ENCODE measurements at places on chromosomes 11 and 22.

- DNase-seq, result no peak
Measured at GRCh38 chr11:10623797-10624761, 55.6 kb upstream of the LYVE1 start.

DNA sequence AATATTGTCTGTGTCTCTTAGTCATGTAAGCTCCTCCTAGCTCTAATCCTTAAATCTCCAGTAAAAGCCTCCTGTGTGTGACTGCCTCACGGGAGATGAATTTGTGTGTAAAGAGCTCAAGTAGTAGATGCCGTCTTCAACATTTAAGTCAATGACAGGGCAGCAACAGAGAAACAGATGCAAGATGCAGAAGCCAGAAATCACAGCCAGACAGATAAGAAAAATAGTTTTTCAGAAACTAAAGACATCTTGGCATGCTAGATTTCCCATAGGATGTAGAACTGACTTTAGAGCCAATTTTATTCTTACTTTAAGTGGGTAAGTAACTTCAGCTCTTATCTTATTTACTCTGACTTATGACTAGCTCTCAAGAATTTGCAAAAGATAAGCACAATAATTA lies 652.8 kb downstream of the KCNA4 start:
- no peak for DNase-seq

DNA sequence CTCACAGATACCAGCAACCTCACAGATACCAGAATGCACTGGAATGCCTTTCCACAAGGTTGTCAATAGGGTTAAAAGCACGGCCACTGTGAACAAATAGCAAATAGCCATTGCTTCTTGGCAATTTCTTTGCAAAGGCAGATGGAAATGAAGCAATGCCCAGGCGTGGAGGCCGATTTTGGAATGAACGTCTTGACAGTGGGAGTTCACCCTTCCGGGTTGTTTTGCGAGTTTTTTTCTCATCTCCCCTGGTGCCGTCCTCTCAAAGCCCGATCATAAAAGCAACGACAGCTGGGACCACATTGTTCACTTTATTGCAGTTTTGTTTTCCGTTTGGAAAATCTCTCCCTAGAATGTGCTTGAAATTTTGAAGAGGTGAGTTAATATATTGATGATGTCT lies 38.0 kb upstream of the CD82 start:
- DNase-seq, result no peak

GRCh38 chr22:46159777-46160176 lies 9.5 kb downstream of the PPARA start:
- DNase-seq, result no peak

- no peak for DNase-seq
Measured at GRCh38 chr11:45929486-45930030, 7.1 kb downstream of the LARGE2 start.

DNA sequence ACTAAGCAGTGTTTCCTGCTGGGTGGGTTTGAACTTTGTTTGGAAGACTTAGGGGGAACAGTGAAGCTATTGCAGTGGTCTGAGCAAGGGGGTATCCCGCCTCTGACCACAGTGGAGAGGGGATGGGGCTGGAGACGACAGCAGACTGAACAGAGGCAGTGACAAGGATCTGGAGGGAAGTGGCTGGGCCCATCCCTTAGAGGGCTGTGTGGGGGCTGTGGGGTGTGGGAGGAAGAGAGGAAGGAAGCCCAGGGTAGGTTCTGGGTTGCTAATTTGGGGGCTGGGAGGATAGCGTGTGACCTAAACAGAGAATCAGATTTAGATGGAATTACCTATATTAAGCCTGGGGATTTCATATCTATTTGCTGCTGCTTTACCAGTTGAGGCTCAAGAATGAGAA lies 70.7 kb downstream of the BMAL1 start:
- DNase-seq, result no peak

DNA sequence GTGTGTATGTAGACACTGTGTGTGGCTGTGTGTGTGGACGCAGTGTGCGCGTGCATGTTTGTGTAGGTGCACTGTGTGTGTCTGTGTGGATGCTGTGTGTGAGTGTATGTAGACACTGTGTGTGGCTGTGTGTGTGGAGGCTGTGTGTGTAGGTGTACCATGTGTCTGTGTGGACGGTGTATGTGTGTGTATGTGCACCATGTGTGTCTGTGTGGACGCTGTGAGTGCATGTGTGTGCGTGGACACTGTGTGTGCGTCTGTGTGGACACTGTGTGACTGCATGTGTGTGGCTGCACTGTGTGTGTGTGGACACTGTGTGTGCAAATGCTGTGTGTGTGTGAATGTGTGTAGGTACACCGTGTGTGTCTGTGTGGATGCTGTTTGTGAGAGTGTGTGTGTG lies 10.3 kb downstream of the TRPM5 start:
- DNase-seq, result no peak

- no peak for DNase-seq
Measured at GRCh38 chr11:129852125-129852740, 36.6 kb downstream of the TMEM45B start.

DNA sequence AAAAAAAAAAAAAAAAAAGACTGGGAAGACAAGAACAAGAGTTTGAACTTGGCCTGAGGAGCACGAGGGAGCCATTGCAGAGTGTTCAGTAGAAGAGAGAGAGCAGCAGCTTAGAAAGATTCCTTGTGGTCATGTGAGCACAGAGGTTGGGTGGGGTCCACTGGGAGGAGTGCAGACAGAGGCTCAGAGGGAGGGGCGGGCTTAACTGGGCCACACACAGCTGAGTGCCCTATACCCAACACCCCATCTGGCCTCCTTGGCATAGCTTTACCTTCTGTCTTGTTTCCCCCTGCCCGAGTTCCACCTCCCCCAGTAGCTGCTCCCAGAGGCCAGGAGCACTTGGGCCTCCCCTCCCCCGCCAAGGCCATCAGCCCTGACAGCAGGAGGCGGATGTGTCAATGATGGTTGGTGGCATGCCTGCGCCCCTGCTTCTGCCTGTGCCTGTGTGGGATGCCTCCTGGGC lies 12.1 kb downstream of the C11orf86 start:
- DNase-seq, result no peak

DNA sequence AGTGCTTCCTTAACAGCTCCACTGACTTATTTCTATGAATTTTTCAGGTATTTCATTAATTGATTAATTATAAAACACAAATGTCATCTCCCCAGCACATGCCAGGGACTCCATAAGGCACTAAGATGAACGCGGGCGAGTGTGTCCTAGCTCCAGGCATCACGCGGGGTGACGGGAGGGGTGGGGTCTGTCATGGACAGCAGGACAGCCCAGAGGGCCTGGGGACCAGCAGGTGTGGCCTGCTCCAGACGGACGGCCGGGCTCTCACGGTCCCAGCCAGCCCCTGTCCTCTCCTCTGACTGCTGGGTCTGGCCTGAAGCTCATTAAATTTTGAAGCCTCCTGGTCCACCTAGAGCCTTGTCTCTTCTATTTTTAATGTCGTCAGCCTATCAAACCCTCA lies 531.1 kb downstream of the BRD1 start:
- no peak for DNase-seq

GRCh38 chr11:20363500-20364340 lies at the start of gene HTATIP2:
Gene HTATIP2, plus strand, starts transcription at chr11:20363714. Its CDS starts 524 bp downstream, at chr11:20364238.
- DNase-seq, result no peak

DNA sequence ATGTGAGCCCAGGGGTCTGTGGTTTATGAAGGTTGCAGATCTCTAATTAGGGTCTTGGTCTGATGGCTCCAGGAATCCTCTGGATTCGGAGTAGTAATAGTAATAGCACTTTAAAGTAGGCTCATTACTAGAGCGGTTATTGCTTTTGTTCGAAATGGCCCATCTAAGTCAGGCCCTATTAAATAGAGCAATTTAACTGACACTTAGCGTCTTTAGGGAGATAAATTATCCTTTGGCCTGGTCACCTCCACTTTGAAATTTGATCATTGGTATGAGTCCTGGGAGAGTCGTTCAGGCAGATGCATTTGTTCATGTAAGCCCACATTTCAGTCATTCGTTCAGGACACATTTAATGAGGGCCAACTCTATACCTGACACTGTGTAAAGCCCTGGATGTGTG lies 54.8 kb downstream of the LDLRAD3 start:
- DNase-seq, result no peak

GRCh38 chr22:39422101-39422500 lies 22.5 kb downstream of the TAB1 start:
- DNase-seq, result no peak

GRCh38 chr22:48223488-48224190 lies 1461.2 kb downstream of the TBC1D22A start:
- no peak for DNase-seq

DNA sequence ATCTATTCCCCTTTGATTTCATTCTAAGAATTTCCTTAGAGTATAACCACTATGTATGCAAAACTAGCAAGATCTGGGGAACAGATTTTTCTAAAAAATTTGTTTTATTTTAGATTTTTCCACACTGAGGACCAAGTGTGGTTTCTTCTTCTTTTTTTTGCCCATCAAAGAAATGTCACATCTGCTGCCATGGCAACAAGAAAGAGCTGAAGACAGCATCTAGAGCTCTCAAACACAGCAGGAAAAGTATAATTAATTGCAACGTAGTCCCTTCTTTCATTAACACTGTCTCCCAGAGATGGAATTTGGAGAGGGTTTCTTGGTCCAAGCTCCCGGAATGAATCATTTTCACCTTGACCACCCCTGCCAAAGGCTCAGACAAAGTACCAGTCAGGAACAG lies 256.7 kb upstream of the CCDC90B start:
- no peak for DNase-seq

DNA sequence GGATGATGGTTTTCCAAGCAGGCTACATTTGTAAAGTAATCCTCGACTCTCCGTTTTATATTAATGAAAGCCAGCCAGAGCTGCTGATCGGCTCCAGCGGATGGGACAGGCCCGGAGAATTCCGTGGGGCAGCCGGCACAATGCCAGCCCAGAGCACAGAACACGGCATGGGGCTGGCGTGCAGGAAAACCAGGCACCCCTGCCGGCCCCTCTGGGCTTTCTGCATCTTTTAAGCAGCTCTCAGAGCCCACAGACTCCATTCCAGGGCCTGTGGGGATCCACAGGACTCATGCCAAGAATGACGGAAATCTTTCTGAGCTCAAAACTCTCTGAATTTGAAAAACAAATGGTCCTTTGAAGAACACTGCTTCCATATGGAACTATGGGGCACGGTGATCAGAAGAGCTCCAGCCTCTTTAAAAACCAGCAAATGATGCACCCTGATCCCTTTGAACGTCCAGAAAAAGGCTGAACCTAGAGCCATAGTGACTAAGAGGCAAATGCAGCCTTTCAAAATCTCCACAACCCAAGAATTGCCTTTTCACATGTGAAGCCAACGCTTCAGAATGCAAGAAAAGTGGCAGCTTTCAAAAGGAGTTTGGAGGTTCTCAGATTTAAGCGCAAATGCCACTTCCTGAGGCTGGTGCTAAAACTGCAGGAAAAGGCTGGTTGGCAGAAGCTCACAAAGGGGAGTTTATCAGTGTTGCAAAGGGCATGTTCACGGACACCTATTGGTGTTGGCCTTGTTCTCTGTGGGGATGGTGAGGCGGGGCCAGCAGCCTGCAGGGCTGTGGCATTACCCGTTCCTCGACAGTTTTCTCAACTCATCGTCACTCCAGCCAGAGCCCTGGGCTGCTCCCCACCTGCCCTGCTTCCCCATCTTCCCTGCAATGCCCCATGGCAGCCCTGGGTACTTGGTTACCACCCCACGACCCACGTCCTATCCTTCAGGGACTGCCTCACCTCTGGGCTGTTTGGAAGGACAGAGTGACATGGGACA lies 212.5 kb downstream of the CTTN start:
- no peak for DNase-seq

DNA sequence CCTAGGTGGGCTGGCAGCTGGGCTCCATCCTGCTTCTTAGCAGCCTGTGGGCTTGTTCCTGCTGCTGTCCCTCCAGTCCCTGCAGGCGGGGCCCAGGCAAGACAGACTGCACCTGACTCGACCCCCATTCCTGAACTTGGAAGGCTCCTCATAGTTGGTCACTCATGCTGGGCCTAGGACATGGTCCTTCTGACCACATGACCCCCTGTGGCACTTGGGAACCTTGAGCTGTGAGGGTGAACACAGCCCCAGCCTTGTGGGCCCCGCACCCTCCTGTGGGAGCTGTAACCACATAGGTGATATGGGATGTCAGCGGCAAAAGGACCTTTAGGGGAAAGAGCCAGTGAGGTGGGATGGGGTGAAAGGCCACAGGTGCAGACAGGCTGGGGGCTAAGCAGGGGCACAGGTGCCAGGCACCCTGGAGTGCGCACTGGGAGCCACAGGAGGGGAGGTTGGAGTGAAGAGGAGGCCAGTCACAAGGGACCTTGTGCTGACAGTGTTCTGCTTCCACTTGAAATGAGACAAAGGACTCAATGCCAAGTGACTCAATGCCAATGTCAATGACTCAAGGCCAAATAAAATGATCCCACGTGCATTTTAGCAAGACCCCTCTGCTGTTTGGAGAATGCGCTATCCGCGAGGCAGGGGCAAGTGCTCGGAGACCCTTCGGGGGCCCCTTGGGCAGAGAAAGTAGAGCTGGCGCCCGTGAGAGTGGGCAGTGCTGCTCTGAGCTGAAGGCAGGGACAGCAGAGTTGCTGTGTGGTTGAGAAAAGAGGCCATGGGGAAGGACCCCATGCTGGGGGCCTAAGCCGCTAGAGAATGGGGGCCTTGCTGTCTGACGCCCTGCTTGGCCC lies 90.7 kb downstream of the MORC2 start:
- DNase-seq, result no peak

DNA sequence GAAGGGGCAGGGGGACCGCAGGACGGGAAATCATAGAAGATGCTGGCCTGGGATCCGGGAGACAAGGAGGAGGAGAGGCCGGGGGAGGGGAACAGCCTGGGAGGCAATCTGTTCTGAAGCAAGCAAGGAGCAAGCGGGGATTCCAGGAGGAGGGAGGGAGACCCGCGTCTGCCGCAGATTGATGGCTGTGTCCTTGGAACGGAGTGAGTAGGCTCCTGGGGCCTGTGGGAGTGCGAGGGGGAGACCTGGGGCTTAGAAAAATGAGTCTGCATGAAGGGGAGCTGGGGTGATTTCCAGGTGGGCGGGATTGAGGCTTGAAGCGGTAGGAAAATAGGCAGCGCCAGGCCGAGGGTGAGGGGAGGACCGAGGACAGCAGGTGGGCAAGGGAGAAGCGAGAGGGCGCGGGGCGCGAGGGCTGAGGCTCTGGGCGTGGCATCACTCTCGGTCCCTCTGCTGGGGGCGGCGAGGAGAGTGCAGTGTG lies 1.6 kb upstream of the LRRC55 start:
- no peak for DNase-seq

- DNase-seq, result no peak
Measured at GRCh38 chr22:37552524-37553163, 7.6 kb upstream of the CDC42EP1 start.

GRCh38 chr11:57622263-57622662 lies 24.8 kb downstream of the SERPING1 start:
- no peak for DNase-seq

DNA sequence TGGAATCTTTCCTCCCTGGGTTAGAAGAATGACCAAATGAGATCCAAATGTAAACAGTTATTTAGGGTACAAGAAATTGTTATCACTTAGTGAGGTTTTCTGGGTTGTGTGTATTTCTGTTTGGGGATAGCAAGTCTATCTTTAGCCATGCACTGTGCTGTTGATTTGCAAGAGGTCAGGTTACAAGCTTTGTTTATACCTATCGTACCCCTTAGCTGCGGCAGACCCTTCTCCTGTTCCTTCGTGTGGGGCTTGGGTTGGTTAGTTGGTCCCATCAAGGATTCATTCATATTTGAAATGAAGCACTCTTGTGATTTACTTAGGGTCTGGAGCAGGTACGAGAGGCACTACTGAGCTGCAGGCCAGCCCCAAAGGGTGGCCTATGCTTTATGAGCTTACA lies 72.6 kb downstream of the USP35 start:
- no peak for DNase-seq

Data from BJ (cell line).